MCF 10A (cell line): ENCODE measurements at places on chromosomes 2 and 18. TPM values are rescaled to one million over a fixed set of nuclear protein-coding genes. Genes with fewer than 3 reads are reported as not detected.

GRCh38 chr2:174778085-174778981 lies 14.1 kb upstream of the CHRNA1 start:
- H3K4me1 ChIP-seq, result peaks cover 18% of the 10 kb centered on the region
- no peak overlapping the region for H3K27ac ChIP-seq
- DNase-seq, result peak; percentile 69
- no peaks in the 10 kb centered on the region for H3K27me3 ChIP-seq
- H3K36me3 ChIP-seq, result no peaks in the 10 kb centered on the region

GRCh38 chr18:10405816-10406663 lies 48.4 kb upstream of the APCDD1 start:
- no peak overlapping the region for H3K27ac ChIP-seq
- H3K4me3 ChIP-seq, result no peak overlapping the region
- no peak for DNase-seq
- H3K4me1 ChIP-seq, result peaks cover 4% of the 10 kb centered on the region
- no peaks in the 10 kb centered on the region for H3K36me3 ChIP-seq

Gene ERMN
- total RNA-seq, result not detected in 2 replicates

DNA sequence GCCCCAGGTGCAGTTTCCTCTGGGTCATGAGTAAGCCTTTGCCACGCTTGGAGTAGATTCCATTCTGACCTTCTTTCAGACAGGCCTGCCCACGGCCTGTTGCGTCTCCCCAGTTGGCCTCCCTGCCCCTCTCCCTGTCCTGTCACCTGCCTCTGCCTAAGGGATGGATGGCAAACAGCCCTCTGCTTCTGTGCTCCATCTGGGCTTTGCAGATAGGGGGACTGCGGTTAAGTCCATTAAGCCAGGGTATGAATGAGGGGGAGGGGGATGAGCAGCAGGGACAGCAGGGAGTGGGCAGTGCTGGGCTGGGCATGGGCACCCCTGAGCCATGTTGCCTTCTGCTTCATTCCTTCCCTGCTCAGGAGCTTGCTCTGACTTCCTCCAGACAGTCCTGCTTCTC lies 37.6 kb upstream of the B3GNT7 start:
- no peak overlapping the region for H3K4me3 ChIP-seq
- H3K27me3 ChIP-seq, result no peaks in the 10 kb centered on the region
- no peak overlapping the region for H3K27ac ChIP-seq
- DNase-seq, result no peak
- H3K36me3 ChIP-seq, result peaks cover 5% of the 10 kb centered on the region

Gene SERPINB10
- not detected in 2 replicates for total RNA-seq

- H3K36me3 ChIP-seq, result peaks cover 37% of the 10 kb centered on the region
- no peak overlapping the region for H3K4me3 ChIP-seq
- no peaks in the 10 kb centered on the region for H3K4me1 ChIP-seq
These were observed 72.4 kb downstream of the ID2 start for GRCh38 chr2:8754106-8754776.

DNA sequence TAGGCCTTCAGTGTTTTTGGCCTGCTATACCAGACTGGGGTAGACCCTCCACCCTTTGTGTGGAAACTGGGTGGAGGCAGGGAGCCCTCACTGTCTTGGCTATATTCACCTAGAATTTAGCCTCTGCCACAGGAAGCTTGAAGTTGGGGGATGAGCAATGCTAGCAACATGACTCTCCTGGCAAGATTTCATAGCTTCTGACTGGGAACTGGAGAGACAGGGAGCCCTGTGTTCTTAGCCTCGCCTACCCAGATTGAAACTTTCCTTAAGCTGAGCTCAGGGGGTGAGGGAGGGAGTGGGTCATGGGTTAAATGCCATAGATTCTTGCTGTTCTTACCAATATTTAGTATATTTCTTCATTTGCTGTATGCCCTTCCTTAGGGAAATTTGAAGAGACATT lies 46.8 kb upstream of the FAM98A start:
- no peaks in the 10 kb centered on the region for H3K36me3 ChIP-seq
- H3K27ac ChIP-seq, result no peak overlapping the region
- no peaks in the 10 kb centered on the region for H3K4me1 ChIP-seq
- DNase-seq, result no peak
- peaks cover 7% of the 10 kb centered on the region for H3K27me3 ChIP-seq

Gene MRPL44
- 27.4 and 31.2 TPM in 2 replicates for total RNA-seq

Gene DDX18
- 88.7 and 101 TPM in 2 replicates for total RNA-seq

- H3K27ac ChIP-seq, result no peak overlapping the region
- peaks cover 9% of the 10 kb centered on the region for H3K4me1 ChIP-seq
- H3K36me3 ChIP-seq, result no peaks in the 10 kb centered on the region
- H3K27me3 ChIP-seq, result no peaks in the 10 kb centered on the region
- no peak for DNase-seq
These were observed 302.2 kb upstream of the MAP2 start for GRCh38 chr2:209121691-209122090.

Gene NT5DC4
- total RNA-seq, result not detected in 2 replicates

GRCh38 chr2:197890168-197890567 lies 85.8 kb downstream of the PLCL1 start:
- H3K27ac ChIP-seq, result no peak overlapping the region
- no peaks in the 10 kb centered on the region for H3K27me3 ChIP-seq
- no peak overlapping the region for H3K4me3 ChIP-seq
- H3K36me3 ChIP-seq, result peaks cover 6% of the 10 kb centered on the region
- peak; percentile 38 for DNase-seq
- peaks cover 13% of the 10 kb centered on the region for H3K4me1 ChIP-seq

DNA sequence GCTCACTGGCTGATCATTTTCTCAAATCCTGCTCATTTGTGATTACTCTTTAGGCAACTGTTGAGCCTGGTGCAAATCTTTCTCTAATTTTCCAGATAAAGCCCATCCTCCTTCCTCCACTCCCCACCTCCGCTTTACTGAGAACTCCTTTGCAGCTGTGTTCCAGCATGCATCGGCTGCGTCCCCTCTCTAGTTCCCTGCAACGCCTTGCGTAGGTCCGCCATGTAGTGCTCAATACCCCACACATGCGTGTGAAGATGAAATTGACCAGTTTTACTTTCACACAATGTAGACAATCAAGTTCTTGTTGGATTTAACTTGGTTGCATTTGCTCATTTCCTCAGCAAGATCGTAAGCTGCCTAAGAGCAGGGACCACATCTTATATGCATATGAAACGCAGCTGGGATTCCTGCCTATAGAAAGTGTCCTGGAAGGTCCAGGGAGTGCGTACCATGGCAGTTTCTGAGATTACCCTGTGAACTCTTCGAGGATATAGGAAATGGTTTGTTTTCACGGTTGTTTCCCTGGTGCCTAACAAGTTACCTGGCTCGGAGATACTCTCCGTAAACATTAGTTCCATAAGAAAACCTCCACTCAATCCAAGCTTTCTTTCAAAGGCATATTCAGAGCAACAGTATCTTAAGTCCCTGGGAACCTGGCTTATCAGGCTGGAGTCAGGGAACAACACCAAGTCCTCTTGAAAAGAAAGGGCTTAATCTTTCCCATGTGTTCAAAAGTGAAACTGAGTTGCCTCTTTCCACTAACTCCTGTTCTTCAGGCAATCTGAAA lies 766.4 kb upstream of the ID2 start:
- no peak for DNase-seq
- no peak overlapping the region for H3K27ac ChIP-seq
- H3K36me3 ChIP-seq, result no peaks in the 10 kb centered on the region
- H3K4me3 ChIP-seq, result no peak overlapping the region
- no peaks in the 10 kb centered on the region for H3K4me1 ChIP-seq
- no peaks in the 10 kb centered on the region for H3K27me3 ChIP-seq

DNA sequence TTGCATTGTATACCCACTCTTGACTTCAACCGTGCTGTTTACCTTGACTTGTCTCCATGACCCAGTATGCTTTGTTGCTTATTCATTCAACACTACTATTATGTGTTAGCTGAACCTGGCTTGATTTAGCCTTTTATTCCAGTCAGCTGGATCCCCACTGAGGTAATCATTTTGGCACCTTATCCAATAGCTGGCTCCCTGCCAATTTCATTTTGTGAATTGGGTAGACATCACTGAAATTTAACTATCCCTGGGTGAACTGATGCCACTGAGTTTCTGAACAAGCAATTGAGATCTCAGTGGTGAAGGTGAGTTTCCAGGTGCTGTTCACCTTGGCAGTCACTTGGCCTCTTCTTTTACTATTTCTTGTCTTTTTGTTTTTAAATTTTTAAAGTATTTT lies 584.3 kb downstream of the ADCYAP1 start:
- H3K27me3 ChIP-seq, result no peaks in the 10 kb centered on the region
- H3K4me3 ChIP-seq, result no peak overlapping the region
- H3K27ac ChIP-seq, result no peak overlapping the region
- no peaks in the 10 kb centered on the region for H3K36me3 ChIP-seq
- peaks cover 5% of the 10 kb centered on the region for H3K4me1 ChIP-seq

- H3K4me1 ChIP-seq, result no peaks in the 10 kb centered on the region
- H3K27me3 ChIP-seq, result peaks cover 91% of the 10 kb centered on the region
- H3K27ac ChIP-seq, result no peak overlapping the region
- H3K4me3 ChIP-seq, result no peak overlapping the region
- no peaks in the 10 kb centered on the region for H3K36me3 ChIP-seq
These were observed 90.9 kb downstream of the LOXHD1 start for GRCh38 chr18:46566111-46566510.

Gene PTPN4
- total RNA-seq, result 21.1 and 27.2 TPM in 2 replicates

Gene HMSD
- total RNA-seq, result not detected in 2 replicates
